ENCODE measurements at places on chromosomes 2 and 18. TPM values are rescaled to one million over a fixed set of nuclear protein-coding genes. Genes with fewer than 3 reads are reported as not detected.

GRCh38 chr2:176435729-176436128 lies 166.5 kb downstream of the MTX2 start:
- no peak for DNase-seq

GRCh38 chr2:68834737-68835376 lies 36.3 kb downstream of the BMP10 start:
- no peak for DNase-seq

- no peak for DNase-seq
Measured at GRCh38 chr2:175398848-175399247, 217.3 kb upstream of the ATP5MC3 start.

DNA sequence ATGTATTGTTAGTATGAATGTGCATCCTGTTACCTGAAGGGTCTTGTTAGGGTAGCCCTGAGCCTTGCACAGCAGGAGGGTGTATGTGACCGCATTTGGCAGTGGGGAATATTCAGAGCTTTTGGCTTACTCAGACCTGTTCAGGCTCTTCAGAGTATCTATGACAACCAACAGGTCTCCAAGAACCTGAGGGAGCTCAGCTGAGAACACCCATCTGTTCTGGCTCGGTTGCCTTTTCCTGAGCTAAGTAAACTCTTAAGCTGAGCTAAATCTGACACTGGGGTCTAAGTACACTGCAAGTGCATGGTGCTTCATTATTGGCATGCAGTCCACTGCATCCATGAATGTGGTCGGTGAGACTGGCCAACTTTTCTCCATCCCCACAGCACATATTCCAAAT lies 92.4 kb upstream of the CHST9 start:
- DNase-seq, result no peak

The ALPI gene
- total RNA-seq, result not detected

The IWS1 gene
- 49.3 TPM for total RNA-seq

GRCh38 chr2:223873672-223874071 lies 36.3 kb upstream of the AP1S3 start:
- DNase-seq, result no peak

DNA sequence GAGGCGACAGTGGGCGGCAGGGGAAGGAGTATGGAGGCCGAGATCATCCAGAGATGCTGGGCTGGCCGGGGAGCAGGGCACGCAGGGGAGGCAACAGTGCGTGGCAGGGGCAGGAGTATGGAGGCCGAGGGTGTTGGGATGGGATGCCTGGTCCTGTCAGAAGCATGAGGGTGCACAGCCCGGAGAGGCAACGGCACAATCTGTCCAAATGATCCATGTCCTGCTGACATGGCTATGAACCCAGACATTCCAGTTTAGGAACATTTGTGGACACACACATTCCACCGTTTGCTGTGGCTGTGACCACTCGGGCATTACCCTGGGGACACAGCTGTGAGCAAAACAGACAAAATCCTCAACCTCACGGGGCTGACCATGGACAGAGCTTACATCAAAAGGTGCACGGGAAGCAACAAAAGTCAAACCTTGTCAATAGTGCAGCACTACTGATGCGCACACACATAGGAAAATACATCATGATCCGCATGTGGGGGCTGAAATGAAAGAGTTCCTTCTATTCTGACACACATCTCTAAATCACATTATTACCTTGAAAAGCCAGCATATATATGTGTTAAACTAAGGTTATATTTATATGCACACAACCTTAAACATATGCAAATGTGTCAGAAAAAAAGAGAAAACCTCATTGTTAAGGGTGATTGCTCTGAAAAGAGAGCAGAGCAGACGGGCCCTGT lies 144.0 kb upstream of the GPC1 start:
- DNase-seq, result no peak

DNA sequence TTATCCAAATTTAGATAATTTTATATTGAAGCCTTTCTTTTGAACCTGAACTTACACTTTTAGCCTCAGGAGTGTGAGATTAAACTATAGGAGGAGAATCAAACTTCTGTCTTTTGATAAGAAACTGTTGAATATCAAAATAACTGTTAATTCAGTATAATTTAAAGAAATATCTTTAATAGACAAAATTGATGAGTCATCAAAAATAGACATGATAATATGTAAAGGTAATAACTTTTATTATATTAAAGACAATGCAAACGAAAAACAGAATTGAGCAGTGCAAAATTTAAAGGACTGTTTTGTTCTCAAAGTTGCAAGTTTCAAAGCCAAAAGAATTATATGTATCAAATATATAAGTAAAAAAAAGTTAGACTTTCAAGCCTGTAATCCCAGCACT lies 2.0 kb upstream of the WDR35 start:
- DNase-seq, result no peak

The SPC25 gene
- 0.18 TPM for total RNA-seq

DNA sequence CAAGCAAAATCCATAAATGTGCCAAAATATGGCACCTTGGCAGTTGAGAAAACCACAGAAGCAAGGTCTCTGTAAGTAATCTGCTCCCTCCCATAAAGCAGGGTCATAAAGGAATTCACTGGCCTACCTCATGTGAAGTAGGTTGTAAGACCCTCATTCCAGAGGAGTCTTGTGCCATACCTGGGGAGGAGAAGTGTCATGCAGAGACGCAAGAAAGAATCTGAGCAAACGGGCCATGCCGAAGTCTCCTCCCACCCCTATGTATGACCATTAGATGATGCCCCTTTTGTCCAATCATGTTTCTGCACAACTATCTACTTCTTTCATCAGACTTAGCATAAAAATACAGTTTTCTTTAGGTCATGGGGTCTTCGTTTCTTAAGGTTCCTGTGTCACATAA lies 14.6 kb downstream of the NMUR1 start:
- DNase-seq, result no peak
